Heart left ventricle (tissue), 16 donors: ENCODE measurements at places on chromosomes 6 and 20. TPM values are rescaled to one million over a fixed set of nuclear protein-coding genes. Genes with fewer than 3 reads are reported as not detected.

The COL10A1 gene
- 0.14 TPM for total RNA-seq

The RCAN2 gene
- total RNA-seq = 315 TPM

The MUC22 gene
- 0.06 TPM for total RNA-seq

The FAM209B gene
- not detected for total RNA-seq

The B3GAT2 gene
- 0.09 TPM for total RNA-seq

The ADAM33 gene
- total RNA-seq = 10.1 TPM

The GSTA3 gene
- not detected for total RNA-seq

DNA sequence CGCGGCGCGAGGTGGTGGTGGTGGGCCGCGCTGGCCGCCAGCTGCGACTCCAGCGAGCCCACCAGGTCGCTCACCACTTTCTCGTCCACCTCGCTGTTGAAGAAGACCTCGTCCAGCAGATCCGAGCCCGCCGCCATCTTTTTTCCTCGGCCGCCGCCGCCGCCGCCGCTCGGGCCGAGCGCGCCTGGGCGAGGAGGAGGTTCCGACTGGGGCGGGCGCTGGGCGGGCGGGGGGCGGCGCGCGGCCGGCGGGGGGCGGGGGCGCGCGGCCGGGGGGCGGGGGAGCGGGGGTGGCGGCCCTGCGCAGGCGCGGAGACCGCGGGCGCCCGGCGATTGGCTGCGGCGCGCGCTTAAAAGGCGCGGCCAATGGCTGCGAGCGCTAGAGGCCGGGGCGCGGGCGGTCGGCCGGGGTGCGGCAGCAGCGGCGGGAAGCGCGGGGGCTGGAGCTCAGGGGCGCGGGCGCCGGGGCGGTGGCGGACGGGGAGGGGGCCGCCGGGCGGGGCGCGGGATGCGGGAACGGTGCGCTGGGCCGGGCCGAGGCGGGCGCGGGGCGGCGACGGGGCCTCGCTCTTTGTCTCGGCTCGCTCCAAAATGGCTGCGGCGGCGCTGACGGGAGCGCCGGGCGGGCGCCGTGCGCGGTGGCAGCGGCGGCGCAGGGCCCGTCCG is at the start of gene TAF4:
Gene TAF4, minus strand, starts transcription at position 208 of the 665 bp plus-strand sequence. Its CDS starts 71 bp downstream, at position 137.
- DNase-seq = peak; percentile 81

DNA sequence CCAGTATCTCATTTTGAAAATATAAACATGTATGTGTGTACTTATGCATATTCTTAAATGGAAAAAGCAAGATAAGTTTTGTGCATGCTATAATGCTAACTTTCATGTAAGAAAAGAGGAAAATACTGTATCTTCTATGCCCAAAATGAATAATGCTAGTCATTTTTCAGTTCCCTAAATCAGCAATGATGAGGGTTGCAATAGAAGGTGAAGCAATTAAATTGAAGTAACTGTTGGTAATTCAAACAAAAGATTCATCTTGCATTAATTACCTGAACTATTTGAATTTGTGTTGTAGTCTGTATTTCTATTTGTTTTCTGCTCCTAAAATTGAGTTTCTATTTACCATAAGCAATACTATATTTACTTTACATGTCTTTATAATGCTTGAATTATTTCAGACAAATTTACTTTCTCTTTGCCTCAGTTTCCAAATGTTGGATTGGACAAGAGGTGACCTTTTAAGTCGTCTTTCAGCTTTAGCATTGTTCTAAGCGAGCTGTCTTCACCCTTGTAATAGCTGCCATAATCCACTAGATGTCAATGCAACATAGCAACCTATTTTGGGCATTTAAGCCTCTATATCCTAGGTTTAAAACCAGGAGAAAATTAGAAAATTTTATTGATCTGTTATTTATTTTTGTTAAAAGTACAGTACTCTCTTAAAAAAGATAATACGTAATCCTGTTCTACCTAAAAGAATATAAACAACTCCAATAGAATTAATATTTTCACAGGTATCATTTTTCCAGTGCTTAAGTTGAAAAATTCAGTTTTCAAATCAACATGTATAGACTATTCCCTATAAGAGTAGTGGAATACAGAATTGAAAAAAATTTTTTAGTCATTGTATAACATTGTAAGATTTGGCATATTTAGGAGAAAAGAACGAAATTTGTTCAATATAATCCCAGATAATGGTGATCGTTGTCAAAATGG is 52.3 kb upstream of the IFNGR1 start:
- no peak for DNase-seq

DNA sequence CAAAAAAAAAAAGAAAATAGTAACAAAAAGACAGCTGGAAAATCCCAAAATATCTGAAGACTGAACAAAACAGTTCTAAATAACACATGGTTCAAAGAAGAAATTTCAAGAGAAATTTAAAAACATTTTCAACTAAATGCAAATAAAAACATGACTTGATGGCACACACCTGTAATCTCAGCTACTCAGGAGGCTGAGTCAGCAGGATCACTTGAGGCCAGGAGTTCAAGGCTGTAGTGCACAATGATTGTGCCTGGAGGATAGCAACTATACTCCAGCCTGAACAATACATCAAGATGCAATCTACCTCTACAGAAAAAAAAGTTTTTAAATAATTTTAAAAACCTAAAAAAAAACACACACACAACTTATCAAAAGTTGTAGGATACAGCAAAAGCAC is 21.6 kb upstream of the ASF1A start:
- DNase-seq = no peak

GRCh38 chr6:43942616-43943015 is 172.6 kb downstream of the VEGFA start:
- no peak for DNase-seq

DNA sequence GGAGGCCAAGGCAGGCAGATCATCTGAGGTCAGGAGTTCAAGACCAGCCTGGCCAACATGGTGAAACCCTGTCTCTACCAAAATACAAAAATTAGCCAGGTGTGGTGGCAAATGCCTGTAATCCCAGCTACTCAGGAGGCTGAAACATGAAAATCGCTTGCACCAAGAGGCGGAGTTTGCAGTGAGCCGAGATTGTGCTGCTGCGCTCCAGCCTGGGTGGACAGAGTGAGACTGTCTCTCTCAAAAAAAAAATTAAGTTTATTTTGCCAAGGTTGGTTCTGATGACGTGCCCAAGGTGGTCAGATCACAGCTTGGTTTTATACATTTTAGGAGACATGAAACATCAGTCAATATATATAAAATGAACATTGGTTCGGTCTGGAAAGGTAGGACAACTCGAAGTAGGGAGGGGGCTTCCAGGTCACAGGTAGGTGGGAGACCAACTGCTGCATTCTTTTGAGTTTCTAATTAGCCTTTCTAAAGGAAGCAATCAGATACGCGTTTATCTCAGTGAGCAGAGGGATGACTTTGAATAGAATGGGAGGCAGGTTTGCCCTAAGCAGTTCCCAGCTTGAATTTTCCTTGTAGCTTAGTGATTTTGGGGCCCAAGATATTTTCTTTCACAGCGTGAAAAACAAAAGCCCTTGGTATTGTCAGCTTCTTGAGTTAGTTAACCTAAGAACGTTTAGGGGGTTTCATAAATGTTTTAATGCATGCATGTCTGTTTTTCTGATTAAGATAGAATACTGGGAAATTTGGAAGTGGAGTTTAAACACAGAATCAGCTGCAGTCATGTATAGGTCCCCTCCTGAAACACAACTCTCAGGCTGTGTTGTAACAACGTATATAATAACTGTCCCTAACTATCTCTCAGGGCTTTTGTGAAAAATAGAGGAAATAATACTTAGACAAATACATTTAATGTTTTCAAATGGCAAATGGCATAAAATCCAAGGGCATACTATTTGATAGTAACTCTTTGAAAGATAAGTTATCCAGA is 16.7 kb downstream of the ACOT13 start:
- DNase-seq = no peak

DNA sequence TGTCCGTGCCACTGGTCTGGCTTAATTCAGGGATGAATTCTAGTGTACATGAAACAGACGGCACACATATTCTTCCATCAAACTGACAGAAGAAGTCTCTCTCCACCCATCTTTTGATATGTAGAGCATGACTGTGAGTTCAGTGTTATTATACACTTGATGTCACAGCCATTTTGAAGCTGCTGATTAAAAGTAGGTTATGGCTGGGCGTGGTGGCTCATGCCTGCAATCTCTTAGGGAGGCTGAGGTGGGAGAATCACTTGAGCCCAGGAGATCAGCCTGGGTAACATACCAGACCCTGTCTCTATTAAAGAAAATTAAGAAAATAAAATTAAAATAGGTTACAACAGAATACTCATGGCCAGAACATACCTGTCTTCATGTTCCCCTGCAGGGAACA is 20.7 kb downstream of the C6orf15 start:
- no peak for DNase-seq

DNA sequence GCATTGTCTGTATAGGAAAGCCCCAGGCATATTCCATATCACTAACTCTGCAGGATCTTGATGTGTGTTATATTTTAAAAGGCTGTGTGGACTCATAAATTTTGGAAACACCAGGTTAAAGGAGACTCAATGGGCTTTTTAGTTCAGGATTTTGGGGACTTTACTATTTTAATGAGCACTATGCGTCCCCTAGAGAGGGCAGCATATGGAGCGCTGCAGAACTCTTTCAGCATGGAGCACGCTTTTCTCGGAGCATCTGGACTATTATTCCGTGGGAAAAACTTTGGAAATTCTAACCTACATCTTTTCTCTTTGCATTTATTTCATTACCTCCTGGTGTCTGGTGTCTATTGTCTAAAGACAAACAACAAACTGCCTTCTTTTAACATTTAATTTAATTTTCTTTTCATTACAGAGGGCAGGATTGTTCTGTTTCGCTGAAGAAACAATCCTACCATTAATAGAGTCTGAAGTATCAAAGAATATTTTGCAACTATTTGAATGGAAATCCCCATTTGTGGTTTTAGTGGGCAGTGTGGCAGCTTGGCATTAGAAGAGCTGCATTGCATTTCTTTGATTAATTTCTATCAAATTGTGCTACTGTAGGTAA is 399.9 kb upstream of the HSF2 start:
- no peak for DNase-seq

GRCh38 chr6:125537090-125537489 is 212.3 kb upstream of the HEY2 start:
- peak; percentile 77 for DNase-seq

GRCh38 chr20:10501402-10501801 is 66.3 kb downstream of the SLX4IP start:
- DNase-seq = no peak

DNA sequence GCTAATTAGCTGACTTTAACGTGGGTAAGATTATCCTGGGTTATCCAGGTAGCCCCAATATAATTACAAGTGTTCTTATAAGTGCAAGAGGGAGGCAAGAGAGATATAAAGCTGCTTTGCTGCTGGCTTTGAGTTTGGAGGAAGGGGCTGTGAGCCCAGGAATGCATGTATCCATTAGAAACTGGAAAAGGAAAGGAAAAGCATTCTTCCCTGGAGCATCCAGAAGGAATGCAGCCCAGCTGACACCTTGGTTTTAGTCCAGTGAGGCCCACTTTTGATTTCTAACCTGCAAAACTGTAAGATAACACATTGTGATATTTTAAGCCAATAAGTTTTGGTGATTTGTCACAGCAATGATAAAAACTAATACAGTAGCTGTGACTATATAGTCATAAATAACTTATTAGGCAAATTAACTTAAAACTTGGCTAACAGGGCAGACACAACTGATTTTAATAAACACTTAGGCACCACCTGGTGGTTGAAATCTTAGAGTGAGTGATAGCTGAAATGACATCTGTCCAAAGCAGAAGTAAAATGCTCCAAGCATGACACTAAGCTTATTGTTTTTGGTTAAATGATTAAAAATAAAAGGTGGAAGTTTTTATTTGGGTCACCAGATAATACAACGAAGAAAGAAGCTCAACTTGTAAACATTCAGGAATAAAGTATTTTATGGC is 35.6 kb downstream of the ADGRF4 start:
- DNase-seq = no peak

- DNase-seq = no peak
These were observed 67.9 kb upstream of the PTGIS start for GRCh38 chr20:49635866-49636265.

DNA sequence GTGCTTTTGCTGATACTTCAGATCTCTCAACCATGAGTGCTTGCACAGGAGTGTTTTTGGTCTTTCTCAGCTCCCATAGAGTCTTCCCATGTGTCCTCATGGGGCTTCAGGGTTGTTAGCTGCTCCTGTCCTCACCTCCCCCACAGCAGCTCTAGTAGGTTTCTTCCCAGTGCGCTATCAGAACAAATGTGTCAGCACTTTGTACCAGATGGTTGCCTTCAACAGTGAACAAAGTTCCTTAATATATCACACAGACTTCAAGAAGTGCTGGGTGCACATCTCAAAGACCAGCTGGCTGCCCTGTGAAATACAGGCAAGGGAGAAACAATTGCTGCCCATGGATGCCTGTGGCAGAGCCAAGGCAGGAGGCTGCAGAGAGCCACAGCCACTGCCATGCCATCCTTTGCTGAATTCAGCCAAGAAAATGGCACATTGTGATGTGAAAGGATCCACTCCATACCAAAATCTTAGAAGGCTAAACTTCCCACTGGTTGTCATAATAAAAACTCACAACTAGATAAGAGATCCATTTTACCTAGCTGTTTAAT is 471.3 kb downstream of the C6orf118 start:
- DNase-seq = no peak

DNA sequence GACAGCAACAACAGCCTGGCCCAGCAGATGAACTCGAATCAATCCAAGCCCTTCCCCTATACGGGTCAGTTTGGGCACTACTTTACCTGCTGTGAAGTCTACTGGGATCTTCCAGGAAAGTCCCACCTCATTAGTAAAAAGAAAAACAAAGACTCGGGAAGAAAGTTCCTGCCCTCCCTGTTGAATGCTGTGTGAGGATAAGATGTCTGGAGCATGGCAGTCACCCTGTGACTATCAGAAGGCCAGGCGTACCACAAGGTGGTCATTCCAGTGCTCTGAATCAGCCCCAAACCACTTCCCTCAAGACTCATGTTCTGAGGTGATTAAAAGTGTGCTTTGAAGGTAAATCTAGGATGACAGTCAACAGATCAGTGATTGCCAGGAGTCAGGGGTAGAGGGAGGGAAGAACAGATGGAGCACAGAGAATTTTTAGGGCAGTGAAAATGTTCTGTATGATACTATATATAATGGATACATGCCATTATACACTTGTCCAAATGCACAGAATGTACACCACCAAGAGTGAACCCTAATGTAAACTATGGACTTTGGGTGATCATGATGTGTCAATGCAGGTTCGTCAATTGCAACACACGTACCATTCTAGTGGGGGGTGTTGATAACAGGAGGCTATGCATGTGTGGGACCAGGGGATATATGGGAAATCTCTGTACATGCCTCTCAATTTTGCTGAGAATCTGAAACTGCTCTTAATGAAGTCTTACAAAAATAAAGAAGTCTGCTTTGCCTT is 14.7 kb downstream of the FKBP1A start:
- DNase-seq = no peak

GRCh38 chr6:29649701-29650673 is 6.9 kb upstream of the MOG start:
- DNase-seq = peak; percentile 98

GRCh38 chr6:133995758-133996157 is 42.7 kb downstream of the TBPL1 start:
- no peak for DNase-seq

- no peak for DNase-seq
These were observed 135.8 kb downstream of the PXDC1 start for GRCh38 chr6:3615391-3616380.

GRCh38 chr20:2421247-2421646 is 40.5 kb downstream of the TGM6 start:
- no peak for DNase-seq

GRCh38 chr20:62357187-62357667 is 9.9 kb downstream of the LAMA5 start:
- DNase-seq = peak; percentile 85
